Right ventricle myocardium inferior (tissue), 1 donor: ENCODE measurements at places on chromosomes 1 and 21.

- DNase-seq = no peak
Observed at GRCh38 chr1:98210064-98210463, 289.2 kb upstream of the DPYD start.

DNA sequence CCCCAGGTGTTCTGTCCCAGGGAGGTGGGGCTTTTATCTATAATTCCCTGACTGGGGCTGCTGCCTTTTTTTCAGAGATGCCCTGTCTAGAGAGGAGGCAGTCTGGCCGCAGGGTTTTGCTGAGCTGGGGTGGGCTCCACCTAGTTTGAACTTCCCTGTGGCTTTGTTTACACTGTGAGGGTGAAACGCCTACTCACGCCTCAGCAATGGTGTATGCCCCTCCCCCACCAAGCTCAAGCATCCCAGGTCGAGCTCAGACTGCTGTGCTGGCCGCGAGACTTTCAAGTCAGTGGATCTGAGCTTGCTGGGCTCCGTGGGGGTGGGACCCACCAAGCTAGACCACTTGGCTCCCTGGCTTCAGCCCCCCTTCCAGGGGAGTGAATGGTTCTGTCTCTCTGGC lies 124.3 kb downstream of the CENPF start:
- no peak for DNase-seq

GRCh38 chr1:51621161-51621560 lies 4.3 kb downstream of the OSBPL9 start:
- DNase-seq = no peak

DNA sequence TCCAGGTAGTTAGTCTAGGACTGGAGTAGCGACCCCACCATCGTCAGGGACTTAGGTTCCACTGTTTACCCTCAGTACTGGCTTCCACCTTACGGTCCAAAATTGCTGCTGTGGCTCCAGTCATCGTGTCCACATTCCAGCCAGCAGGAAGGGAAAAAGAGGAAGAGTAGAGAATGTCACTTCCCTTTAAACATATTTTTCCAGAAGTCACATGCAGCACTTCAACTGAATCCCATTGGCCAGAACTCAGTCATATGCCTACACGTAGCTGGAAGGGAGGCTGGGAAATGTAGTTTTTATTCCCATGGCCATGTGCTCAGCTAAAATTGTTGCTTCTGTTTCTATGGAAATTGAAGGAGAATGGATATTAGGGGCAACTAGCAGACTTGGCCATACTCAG lies 84.1 kb upstream of the SELENON start:
- DNase-seq = no peak

DNA sequence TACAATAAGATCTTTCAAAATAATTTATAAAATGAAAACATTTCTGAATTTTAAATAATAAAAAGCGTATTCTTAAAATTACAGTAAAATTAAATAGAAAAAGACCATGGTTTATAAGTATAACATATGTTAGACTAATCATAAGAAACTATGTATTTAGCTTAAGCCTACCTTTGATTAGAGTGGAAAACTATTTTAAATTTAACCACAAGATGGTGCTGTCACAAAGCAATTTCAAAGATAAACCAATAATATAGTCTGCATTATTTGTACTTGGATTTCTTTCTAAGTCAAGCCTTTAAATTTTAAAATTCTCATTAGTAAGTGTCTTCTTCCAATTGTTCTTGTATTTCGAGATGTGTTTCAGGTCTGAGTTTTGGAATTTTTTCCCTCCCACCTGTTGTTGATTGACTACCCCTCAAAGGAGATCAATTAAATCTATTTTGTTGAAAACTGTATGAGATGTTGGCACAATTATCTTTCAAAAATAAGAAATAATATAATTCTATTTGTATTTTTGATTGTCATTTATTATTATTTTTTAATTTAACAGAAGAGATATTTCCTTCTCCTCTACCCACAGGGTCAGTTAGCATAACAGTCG lies 459.8 kb downstream of the KCNT2 start:
- no peak for DNase-seq

DNA sequence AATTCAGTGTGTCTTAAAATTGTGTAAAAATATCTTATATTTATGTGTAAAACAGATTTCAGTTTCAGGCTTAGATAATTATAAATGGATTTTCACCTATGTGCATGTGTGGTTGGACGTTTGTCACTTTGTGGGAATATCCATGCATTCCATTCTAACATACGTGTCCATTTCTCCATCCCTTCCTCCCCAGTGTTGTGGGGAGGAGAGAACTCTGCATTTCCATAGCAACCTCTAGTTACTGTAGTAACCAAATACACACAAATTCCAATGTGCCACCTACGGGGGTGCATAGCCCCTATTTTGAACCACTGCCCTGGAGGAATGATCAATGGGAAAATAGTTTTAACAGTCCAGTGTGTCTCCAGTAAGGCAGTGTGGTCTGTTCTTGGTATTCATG lies 79.0 kb downstream of the RASAL2 start:
- DNase-seq = no peak

DNA sequence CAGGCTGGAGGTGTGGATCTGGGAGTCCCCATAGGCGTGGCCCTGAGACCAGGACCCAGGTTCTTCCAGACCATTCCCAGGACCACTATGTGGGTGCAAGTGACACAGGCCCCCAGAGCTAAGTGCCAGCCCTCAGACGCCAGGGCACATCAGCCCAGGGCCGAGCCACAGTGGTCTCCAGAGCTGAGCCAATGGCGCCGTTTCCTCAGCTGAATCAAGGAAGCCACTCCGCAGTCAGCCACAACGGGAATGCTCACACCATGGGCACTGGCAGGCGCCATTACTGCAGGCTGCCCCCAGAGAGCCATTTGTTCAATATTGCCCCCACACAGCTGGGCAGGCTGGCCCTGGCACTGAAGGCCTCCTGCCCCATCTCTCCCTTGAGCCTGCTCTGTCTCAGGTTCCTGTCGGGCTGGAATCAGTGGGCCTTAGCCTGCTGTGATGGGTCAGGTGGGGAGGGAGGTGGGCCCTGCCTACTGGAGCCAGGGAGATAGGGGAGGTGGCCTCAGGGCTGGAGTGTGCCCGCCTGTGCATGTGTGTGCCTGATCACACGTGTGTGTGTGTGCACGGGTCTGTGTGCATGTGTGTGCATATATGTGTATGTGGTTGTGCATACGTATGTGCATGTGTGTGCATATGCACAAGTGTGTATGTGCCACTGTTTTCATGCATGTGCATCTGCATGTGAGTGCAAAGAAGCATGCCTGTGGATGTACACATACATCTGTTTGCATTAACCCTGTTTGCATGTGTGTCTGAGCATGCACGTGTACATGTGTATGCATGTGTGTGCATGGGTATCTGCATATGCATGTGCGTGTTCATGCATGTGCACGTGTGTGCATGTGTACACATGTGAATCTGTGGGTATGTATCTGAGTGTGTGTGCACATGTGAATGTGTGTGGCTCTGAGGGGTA lies 6.1 kb downstream of the GJC2 start:
- DNase-seq = no peak

- no peak for DNase-seq
Observed at GRCh38 chr1:31460027-31460426, 47.0 kb downstream of the SERINC2 start.

DNA sequence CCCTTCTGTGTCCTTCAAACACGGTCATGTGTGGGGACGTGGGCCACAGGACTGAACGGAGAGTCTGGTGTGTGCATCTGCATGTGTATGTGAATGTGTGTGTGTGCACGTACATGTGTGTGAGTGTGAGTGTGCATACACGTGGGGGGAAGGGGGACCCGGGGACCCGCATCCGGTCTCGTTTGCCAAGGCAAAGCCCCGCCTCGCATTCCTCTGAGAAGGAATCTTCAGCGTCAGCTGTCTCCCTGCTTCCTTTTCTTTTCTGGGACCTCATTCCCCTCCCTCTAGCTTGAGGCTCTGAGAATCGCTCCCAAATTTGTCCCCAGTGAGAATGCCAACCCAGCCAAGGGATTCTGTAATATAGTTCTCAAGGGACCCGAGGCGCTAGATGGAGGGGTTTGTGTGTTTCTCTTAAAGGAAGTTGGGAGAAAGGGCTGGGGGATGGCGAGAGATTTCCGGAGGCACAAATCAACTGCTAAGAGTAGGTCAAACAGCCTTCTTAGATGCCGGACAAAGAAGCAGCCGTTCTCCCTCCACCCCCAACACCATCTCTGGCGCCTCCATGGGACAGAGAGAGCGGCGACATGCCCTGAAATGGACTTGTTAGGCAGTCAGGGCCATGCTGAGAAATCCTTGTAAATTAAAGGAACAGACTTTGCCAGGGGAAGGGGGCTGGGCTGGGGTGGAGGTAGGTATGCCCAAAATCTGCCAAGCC lies 6.6 kb downstream of the IFFO2 start:
- no peak for DNase-seq

DNA sequence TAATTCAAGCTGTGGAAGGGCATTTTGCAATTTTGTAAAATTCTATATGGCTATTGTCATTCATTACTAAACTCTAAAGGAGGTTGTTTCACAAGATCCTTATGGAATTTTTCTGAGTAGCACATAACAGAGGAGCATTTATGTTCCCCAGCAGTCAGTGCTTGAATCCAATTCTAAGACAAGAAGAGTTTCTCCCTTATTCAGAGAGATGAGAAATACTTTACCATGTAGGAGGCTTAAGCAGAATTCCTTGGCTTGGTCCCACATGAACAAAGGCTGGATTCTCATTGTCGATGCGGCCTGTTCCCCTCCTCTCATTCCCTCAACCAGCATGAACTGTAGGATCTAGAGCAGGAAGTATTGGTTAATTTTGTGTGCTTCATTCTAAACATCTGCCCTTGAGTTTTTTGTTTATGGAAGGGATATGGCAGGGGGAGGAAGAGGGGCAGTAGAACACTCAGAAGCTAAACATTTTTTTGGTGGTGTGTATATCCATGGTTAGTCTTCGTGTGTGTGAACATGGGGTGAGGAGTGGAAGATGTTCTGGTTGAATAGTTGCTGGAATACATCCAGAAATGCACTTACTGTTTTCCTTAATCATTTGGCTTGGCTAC lies 74.3 kb downstream of the LAMC1 start:
- DNase-seq = no peak

DNA sequence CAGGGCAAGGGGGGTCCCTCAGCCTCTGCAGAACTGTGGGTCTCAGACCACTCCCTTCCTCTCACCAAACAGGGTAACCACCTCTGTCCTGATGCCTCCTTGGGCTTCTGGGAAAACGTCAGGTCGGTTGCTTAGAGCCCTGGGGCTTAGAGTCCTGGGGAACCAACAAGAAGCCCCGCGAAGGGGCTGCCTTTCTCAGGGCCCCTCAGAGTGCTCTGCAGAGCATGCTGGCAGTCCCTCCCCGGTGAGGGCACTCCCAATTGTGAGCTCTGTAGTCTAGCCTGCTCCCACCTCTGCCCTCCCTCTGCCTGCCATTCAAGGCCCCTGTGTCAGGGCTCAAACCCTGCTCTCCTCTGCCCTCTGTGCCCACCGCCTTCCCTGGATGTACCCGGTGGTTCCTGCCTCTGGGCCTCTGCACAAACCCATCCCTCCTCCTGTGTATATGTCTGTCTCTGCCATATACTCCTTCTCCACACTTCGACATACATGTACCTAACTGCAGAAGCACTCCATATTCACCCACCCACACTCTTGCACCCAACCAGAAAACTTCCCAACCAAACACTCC lies 92.3 kb downstream of the DMRTB1 start:
- peak; percentile 46 for DNase-seq

DNA sequence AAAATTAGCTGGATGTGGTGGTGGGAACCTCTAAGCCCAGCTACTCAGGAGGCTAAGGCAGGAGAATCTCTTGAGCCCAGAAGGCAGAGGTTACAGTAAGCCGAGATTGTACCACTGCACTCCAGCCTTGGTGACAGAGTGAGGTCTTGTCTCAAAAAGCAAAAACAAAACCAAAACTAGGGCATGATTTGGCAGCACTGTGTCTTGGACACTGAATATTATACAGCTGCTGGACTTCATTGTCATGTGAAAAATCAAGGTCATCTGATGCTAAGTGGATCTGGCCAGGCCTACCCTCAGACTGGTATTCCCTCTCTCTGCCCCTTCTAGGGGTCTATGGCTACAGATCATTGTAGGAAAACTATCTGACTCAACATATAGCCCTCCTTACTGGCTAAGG lies 55.2 kb upstream of the MRPS6 start:
- DNase-seq = no peak

DNA sequence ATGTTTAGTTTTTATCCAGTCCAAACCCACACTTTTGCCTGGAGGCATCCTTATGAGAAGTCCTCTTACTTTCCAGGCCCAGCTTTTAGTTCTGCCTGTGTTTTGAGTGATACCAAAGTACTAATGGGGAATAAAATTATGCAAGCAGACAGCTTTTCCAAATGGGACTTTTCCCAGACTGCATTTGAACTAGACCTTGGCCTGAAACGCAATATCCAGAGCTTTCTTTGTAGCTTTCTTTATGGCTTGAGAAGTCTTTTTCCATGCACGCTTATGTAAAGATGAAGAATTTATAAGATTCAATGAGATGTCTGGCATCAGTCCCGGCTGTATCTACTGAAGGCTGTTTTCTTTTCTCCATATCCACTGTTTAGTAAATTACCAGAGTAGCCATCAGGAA lies 236.6 kb upstream of the RAB4A start:
- no peak for DNase-seq

DNA sequence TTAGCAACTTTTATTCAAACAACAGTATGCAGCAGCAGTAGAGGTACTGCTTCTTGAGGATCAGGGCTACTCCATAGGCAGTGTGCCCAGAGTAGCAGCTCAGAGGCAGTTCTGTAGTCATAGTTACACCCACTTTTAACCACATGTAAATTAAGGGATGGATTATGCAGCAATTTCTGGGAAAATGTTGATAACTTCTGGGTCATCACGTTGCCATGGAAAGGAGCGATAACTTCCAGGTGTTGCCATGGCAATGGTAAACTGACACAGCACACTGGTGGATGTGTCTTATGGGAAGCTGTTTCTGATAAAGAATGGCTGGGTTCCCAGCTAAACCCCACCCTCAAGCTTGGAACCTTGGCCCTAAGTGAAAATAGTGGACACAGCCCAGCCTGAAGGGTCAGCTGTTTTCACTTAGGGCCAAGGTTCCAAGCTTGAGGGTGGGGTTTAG lies 29.0 kb upstream of the PLA2G2A start:
- peak; percentile 65 for DNase-seq

DNA sequence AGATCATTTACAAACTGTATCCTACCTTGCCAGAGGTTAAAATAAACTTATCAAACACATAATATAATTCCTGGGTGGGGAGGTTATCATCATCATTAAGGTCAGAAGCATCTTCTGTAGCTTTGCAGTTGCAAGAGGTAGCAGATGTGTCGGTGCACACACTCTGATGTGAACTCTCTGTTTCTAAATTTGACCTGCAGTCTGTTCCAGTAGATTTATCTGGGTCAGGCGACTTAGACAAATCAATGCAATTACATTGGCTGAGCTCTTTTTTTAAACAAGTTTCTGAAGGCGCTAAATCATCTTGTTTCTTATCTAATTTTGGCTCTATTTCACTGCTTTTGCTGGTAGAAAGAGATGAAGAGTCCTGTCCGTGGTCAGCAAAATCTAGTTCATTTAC lies 70.4 kb downstream of the PRPF38A start:
- no peak for DNase-seq
